ENCODE measurements at places on chromosomes 13 and 19. TPM values are rescaled to one million over a fixed set of nuclear protein-coding genes. Genes with fewer than 3 reads are reported as not detected.

The ONECUT3 gene
- 0.02 TPM for total RNA-seq

The GRK1 gene
- total RNA-seq: 0.19 TPM

The SHD gene
- 0.17 TPM for total RNA-seq

The KLK15 gene
- total RNA-seq: not detected

The RPL13A gene
- 4,133 TPM for total RNA-seq
